OCI-M1 (cell line): ENCODE measurements at places on chromosomes 7 and 10.

- DNase-seq = no peak
Observed at GRCh38 chr7:11848251-11848650, 16.3 kb upstream of the THSD7A start.

- DNase-seq = no peak
Observed at GRCh38 chr7:71615017-71615416, 483.1 kb downstream of the GALNT17 start.

GRCh38 chr7:134705716-134706115 lies 59.1 kb downstream of the BPGM start:
- no peak for DNase-seq

DNA sequence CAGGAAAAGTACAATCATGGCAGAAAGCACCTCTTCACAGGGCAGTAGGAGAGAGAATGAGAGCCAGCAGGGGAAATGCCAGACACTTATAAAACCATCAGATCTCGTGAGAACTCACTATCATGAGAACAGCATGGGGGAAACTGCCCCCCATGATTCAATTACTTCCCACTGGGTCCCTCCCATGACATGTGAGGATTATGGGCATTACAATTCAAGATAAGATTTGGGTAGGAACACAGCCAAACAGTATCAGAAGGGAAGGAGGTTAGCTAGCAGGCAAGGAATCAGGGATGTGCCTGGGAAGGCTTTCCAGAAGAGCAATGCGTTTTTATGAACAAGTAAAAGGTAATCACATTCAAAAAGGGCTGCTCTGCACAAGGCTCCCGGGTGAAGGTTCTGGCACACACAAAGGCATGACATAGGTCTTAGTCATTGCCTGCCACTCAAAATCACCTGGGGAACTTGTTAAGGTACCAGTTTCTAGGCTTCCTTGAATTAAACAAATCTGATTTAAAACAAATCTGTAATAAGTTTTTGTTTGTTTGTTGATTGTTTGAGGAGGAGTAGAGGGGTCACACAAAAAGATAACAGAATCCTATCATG lies 40.9 kb downstream of the BMPER start:
- DNase-seq = no peak

- peak; percentile 58 for DNase-seq
Observed at GRCh38 chr10:6009150-6009549, 31.8 kb upstream of the IL15RA start.

DNA sequence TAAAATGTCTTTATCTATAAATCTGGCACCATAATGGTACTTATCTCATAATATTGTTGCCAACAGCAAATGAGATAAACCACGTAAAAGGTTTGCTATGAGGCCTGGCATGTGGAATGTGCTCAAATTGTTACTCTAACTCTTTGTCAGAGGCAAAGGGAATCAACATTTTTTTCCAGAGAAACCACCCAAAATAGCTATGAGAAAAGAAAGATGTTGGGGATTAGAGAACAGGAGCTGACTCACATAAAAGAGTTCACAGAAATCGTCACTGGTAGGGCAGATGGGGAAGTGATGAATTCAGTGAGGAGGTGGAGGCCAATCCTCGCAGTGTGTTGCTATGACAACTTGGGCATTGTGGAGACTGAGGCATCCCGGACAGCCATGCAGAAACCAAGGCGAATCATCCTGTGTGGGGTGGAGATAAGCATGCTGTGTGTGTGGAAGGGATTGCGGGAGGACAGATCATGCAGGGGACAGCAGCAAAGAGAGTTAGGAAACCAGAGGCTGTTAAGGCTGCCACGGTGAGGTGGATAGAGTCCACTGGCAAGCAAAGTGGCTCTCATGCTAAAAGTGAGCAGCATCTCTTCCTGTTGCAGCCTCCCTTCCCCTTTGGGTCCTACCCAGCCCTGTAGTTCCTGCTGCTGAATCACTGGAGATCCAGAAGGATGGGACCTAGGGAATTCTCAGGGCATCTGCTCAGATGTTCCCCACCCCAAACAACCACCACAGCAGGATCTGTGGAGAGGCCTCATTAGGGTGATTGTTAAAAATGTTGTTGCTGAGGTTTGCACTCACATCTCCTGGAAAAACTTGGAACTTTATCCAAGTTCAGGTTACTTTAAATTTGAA lies 103.9 kb downstream of the CUBN start:
- peak; percentile 46 for DNase-seq

- peak; percentile 52 for DNase-seq
Observed at GRCh38 chr10:15485684-15486316, 114.7 kb upstream of the FAM171A1 start.

- no peak for DNase-seq
Observed at GRCh38 chr7:26046150-26046549, 105.8 kb upstream of the NFE2L3 start.

DNA sequence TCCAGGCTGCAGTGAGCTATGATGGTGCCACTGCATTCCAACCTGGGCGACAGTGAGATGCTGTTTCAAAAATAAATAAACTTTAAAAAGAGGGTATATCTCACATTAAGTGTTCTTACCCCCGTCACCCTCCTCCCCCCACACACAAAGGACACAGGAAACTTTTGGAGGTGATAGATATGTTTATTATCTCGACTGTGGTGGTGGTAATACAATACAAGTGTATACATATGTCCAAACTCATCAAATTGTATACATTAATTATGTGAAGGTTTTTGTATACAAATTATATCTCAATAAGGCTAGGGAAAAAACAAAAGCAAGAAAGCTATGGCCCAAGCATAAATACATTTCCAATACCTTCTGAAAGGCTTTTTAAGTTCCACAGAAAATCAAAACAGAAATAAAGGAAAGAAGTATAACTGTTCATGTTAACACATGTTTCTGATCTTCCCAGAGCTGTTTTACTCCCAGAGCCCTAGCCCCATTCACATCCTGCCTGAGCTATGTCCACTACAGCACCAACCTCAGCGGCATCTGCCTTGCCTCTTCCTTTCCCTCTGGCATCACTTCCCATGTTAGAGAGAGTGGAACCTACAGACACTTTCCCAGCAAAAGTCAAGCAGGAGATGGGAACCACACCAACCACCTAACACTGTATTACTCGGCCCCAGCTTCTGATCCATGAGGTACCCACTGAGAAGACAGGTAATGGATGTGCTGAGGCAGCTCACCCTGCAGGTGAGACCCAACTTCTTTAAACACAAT lies 48.1 kb downstream of the SGMS1 start:
- no peak for DNase-seq

DNA sequence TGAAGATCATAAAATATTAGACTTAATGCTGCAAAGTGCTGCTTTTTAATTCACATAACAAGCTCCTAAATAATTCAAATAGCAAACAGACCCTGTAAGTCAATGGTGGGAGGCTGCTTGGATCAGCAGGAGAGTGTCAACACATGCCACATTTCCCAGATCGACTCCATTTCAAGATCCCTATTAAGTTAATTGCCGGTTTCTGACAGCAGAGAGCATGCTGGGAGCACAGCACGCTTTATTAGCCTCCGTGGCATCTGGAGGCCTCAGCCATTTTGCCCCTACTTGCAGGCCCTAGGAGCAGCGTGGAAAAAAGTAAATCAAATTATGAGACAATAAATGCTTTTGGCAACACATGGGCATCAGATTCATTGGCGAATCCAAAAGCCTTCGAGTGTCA lies 201.0 kb downstream of the EMX2 start:
- DNase-seq = no peak

GRCh38 chr7:99019523-99020412 lies 124.1 kb downstream of the SMURF1 start:
- DNase-seq = no peak

DNA sequence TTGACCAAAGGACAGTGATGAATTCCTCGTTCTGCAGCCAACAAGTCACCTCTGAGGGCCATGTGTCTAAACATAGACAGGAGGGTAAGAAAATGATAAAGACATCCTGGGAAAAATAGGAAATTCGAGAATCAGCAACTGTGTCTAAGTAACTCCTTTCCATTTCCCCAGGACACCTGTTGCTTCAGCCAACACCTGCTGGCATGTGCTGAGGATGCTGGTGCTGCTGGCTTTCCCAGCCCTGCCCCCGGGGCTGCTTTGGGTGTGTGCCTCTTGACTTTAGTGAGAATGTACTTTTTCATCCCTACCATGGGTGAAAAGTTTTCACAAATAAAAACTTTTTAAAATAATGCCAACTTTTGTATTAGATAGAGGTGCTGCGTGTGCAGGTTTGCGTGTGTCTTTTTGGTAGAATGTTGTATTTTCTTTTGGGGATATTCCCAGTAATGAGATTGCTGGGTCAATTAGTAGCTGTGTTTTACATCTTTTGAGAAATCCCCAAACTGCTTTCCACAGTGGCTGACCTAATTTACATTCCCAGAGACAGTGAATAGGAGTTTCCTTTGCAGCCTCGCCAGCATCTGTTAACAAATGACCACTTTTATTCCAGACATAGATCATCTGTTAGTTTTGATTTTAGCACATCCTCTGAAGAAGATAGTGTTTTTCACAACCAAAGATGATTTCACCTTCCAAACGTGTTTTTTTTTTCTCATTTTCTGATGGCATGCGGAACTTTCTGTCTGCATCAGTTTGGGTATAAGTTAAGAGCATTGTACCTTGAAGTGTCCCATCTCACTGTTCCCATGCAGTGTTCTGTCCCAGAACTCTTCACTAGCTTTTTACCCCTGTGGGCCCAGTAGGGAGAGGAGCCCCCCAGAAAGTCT lies 104.2 kb upstream of the ACBD5 start:
- DNase-seq = no peak

- no peak for DNase-seq
Observed at GRCh38 chr7:135217645-135218509, 6.6 kb upstream of the WDR91 start.

DNA sequence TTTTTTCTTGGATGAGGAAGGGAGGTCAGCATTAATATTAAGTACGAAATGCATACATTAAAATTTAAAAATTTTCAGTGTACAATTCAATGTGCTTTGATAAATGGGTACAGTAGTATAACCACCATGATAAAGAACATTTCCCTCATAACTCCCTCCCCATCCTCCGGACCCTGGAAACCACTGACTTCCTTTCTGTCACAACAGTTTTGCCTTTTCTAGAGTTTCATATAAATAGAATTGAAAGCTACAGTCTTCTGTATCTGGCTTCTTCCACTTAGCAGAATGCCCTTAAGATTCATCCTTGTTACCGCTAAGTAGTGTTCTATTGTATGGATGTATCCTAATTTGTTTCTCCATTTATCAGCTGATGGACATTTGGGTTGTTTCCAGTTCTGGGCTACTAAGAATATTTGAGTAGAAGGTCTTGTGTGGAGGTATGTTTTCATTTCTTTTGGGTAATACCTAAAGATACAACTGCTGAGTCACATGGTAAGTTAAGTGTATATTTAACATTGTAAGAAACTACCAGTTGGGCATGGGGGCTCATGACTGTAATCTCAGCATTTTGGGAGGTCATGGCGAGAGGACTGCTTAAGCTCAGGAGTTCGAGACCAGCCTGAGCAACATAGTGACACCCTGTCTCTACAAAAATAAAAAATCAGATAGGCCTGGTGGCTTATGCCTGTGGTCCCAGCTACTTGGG lies 30.8 kb downstream of the ABI1 start:
- DNase-seq = no peak

- no peak for DNase-seq
Observed at GRCh38 chr10:74683067-74683466, 143.3 kb upstream of the KAT6B start.

GRCh38 chr7:94040254-94040653 lies 36.1 kb upstream of the BET1 start:
- peak; percentile 73 for DNase-seq

DNA sequence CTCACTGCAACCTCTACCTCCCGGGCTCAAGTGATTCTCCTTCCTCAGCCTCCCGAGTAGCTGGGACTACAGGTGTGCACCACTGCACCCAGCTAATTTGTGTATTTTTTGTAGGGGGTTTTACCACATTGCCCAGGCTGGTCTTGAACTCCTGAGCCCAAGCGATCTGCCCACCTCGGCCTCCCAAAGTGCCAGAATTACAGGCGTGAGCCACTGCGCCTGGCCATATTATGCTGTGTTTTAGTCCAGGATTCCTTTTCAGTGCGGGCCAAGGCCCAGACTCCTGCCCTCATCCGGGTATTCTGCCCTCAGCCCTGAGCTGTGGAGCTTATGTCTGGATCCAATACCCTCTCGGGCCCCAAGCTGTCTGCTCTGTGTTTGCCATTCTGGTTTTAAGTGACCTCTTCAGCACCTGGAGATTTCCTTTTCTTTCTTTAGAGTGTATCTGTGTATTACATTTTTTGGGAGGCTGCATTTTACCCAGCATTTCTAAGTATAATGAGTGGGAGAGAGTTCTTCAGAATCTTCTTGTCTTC lies 114.9 kb downstream of the BUB3 start:
- DNase-seq = no peak

- DNase-seq = no peak
Observed at GRCh38 chr10:48684792-48685623, at the start of gene WDFY4. WDFY4 (plus strand) TSS chr10:48684873; CDS start chr10:48709733, 24,860 bp downstream.

- no peak for DNase-seq
Observed at GRCh38 chr10:84415539-84416244, 87.3 kb downstream of the CCSER2 start.

- no peak for DNase-seq
Observed at GRCh38 chr10:124545351-124546054, 83.9 kb downstream of the LHPP start.

DNA sequence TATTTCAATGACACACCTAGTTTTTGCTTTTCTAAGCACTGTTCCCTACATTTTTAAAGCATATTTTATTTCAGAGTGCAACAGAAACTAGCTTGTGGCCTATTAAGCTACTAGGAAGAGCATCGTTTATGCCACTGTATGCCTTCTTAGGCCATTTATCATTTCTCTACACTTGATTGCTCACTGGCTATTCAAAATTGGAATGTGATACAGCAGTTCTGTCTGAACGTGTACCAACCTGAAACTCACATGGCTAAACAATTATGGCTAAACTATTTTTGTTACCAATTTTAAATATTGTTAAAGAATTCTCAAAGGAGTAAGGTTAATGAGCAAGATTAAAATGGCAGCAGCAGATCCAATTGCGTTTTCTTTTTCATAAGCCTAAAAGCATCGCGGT lies 105.2 kb downstream of the GSAP start:
- no peak for DNase-seq

- DNase-seq = no peak
Observed at GRCh38 chr7:46206476-46207060, 285.5 kb upstream of the IGFBP3 start.

GRCh38 chr7:486216-486743 lies 33.4 kb downstream of the PDGFA start:
- DNase-seq = no peak
